ENCODE measurements at places on chromosomes 2 and 18. TPM values are rescaled to one million over a fixed set of nuclear protein-coding genes. Genes with fewer than 3 reads are reported as not detected.

- H3K4me3 ChIP-seq, result no peak overlapping the region
- H3K4me1 ChIP-seq, result no peaks in the 10 kb centered on the region
- H3K36me3 ChIP-seq, result no peaks in the 10 kb centered on the region
- no peak overlapping the region for H3K27ac ChIP-seq
- no peak for DNase-seq
- H3K27me3 ChIP-seq, result no peaks in the 10 kb centered on the region
These were observed 127.8 kb downstream of the MYO3B start for GRCh38 chr2:170305711-170306110.

- no peak overlapping the region for H3K27ac ChIP-seq
- H3K36me3 ChIP-seq, result peaks cover 56% of the 10 kb centered on the region
- DNase-seq, result no peak
- H3K4me3 ChIP-seq, result no peak overlapping the region
These were observed 18.7 kb downstream of the SS18 start for GRCh38 chr18:26071725-26072124.

GRCh38 chr2:113795405-113795920 is 39.0 kb upstream of the SLC35F5 start:
- peaks cover 10% of the 10 kb centered on the region for H3K27me3 ChIP-seq
- no peaks in the 10 kb centered on the region for H3K36me3 ChIP-seq
- DNase-seq, result no peak
- no peak overlapping the region for H3K27ac ChIP-seq
- H3K4me3 ChIP-seq, result no peak overlapping the region

DNA sequence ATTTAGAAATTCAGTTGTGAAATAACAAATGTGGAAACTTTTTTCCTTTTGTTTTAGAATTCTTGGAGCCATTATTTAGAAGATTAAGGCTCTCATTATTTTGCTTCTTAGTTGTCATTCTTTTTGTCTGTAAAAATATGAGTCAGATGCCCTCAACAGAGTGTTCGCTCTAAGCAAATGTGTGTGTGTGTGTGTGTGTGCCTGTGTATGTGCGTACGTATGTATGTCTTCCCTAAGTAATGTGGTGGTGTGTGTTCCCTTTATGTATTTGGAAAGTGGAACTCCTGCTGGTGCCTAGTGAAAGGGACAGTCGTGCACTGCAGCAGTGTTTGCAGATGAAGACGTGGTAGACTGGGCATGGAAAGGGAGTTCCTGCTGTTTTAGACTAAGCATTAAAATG is 27.5 kb downstream of the ZNF407 start:
- no peaks in the 10 kb centered on the region for H3K4me1 ChIP-seq
- DNase-seq, result no peak
- H3K27ac ChIP-seq, result no peak overlapping the region

GRCh38 chr18:76978616-76979015 is 154.0 kb downstream of the MBP start:
- DNase-seq, result peak; percentile 4
- peaks cover 2% of the 10 kb centered on the region for H3K36me3 ChIP-seq
- no peak overlapping the region for H3K27ac ChIP-seq
- H3K4me3 ChIP-seq, result no peak overlapping the region
- H3K4me1 ChIP-seq, result peaks cover 4% of the 10 kb centered on the region

GRCh38 chr2:140085674-140086073 is 1305.5 kb upstream of the NXPH2 start:
- DNase-seq, result no peak
- H3K4me3 ChIP-seq, result no peak overlapping the region
- no peaks in the 10 kb centered on the region for H3K27me3 ChIP-seq
- no peaks in the 10 kb centered on the region for H3K4me1 ChIP-seq
- H3K36me3 ChIP-seq, result no peaks in the 10 kb centered on the region

Gene PRKAG3
- total RNA-seq, result not detected

- H3K36me3 ChIP-seq, result no peaks in the 10 kb centered on the region
- DNase-seq, result no peak
- H3K27me3 ChIP-seq, result peaks cover 1% of the 10 kb centered on the region
- H3K27ac ChIP-seq, result no peak overlapping the region
- H3K4me3 ChIP-seq, result no peak overlapping the region
These were observed 88.5 kb downstream of the DYNAP start for GRCh38 chr18:54679318-54680149.

- peaks cover 80% of the 10 kb centered on the region for H3K4me1 ChIP-seq
- peak overlapping the region; percentile 41 for H3K4me3 ChIP-seq
- peak overlapping the region; percentile 84 for H3K27ac ChIP-seq
- DNase-seq, result peak; percentile 75
These were observed 38.8 kb downstream of the BMP10 start for GRCh38 chr2:68832233-68832869.

Gene ANKRD62
- total RNA-seq, result not detected

Gene SRD5A2
- not detected for total RNA-seq

GRCh38 chr18:73479477-73479876 is 611.7 kb upstream of the NETO1 start:
- H3K27me3 ChIP-seq, result no peaks in the 10 kb centered on the region
- no peak overlapping the region for H3K4me3 ChIP-seq
- no peaks in the 10 kb centered on the region for H3K4me1 ChIP-seq

Gene GCKR
- total RNA-seq, result not detected

Data from activated CD4-positive, alpha-beta memory T cell treated with anti-CD3 and anti-CD28 coated beads for 36 hours (primary cell).